ENCODE measurements at places on chromosomes 3 and 15. TPM values are rescaled to one million over a fixed set of nuclear protein-coding genes. Genes with fewer than 3 reads are reported as not detected.

GRCh38 chr3:134371542-134372324 is 2.5 kb downstream of the AMOTL2 start:
- no peak for DNase-seq
- H3K4me3 ChIP-seq = peak overlapping the region; percentile 80
- H3K27me3 ChIP-seq = no peaks in the 10 kb centered on the region
- peaks cover 19% of the 10 kb centered on the region for H3K4me1 ChIP-seq
- H3K27ac ChIP-seq = peak overlapping the region; percentile 97

DNA sequence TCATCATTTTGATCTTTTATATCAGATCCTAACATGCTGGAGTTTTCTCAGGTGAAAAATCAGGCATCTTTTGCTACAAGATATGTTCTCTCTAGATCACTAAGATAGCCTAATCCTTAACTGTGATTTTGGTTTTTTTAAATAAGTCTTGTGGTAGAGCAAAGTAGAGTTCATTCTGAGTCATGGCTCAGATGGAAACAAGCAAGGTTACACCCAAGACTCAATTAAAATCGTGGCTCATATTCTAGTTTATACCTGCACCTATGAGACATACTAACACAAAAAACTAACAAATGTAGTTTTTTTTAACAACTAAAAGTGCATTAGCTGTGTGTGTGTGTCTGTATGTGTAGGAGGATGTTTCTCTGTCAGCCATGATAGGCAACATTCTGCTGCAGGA is 428.2 kb downstream of the NLGN1 start:
- H3K27me3 ChIP-seq = no peaks in the 10 kb centered on the region
- no peaks in the 10 kb centered on the region for H3K4me1 ChIP-seq
- DNase-seq = no peak
- H3K36me3 ChIP-seq = no peaks in the 10 kb centered on the region
- no peak overlapping the region for H3K4me3 ChIP-seq
- H3K27ac ChIP-seq = no peak overlapping the region

- H3K4me1 ChIP-seq = no peaks in the 10 kb centered on the region
- no peaks in the 10 kb centered on the region for H3K36me3 ChIP-seq
- H3K27me3 ChIP-seq = no peaks in the 10 kb centered on the region
- no peak for DNase-seq
- H3K27ac ChIP-seq = no peak overlapping the region
These were observed 41.3 kb downstream of the SCN5A start for GRCh38 chr3:38608086-38608775.

Gene SPINK8
- not detected for total RNA-seq

Gene GPR62
- total RNA-seq = 0.16 TPM

Gene ESYT3
- total RNA-seq = 4.2 TPM
